ENCODE measurements at places on chromosomes 4 and X. TPM values are rescaled to one million over a fixed set of nuclear protein-coding genes. Genes with fewer than 3 reads are reported as not detected.

The MFAP3L gene
- 1.6 TPM for total RNA-seq

The CYTL1 gene
- 0.38 TPM for total RNA-seq

The S100G gene
- total RNA-seq: not detected

The VGLL1 gene
- not detected for total RNA-seq

The KLHL5 gene
- 18.6 TPM for total RNA-seq

The STATH gene
- total RNA-seq: not detected

The PYURF gene
- 56.3 TPM for total RNA-seq

The TMEM31 gene
- not detected for total RNA-seq

The GAGE2A gene
- not detected for total RNA-seq

The PLP1 gene
- total RNA-seq: not detected

The SSX4B gene
- total RNA-seq: not detected

The MAP7D2 gene
- 0.64 TPM for total RNA-seq
